ENCODE measurements at places on chromosomes 6 and 20.

DNA sequence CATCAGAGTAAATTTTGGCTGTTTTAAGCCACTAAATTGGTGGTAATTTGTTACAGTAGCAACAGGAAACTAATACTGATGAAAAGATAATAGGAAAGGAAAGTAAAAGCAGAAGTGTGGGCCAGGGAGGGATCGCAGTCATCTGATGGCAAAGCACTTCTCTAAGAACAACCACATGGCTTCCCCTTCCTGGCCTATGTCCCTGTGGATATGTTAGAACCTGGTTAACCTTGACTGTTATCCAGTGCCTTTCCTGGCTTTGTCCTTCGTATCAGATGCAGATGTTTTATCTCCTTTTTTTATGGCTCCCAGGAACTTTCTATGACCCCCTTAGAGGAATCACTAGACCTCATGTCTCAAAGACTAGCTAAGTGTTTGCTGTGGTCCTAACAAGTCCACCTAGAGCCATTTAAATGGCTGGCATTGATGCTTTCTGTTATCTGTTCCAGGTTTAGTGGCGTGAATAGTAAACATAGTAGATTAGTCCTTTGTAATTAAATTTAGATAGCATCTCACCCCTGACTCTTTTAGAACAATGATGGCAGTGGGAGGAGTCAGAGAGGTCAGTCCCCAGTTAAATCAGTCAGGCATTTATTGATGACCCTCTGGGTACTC, 79.2 kb upstream of the PHACTR2 start:
- peak; percentile 9 for DNase-seq

DNA sequence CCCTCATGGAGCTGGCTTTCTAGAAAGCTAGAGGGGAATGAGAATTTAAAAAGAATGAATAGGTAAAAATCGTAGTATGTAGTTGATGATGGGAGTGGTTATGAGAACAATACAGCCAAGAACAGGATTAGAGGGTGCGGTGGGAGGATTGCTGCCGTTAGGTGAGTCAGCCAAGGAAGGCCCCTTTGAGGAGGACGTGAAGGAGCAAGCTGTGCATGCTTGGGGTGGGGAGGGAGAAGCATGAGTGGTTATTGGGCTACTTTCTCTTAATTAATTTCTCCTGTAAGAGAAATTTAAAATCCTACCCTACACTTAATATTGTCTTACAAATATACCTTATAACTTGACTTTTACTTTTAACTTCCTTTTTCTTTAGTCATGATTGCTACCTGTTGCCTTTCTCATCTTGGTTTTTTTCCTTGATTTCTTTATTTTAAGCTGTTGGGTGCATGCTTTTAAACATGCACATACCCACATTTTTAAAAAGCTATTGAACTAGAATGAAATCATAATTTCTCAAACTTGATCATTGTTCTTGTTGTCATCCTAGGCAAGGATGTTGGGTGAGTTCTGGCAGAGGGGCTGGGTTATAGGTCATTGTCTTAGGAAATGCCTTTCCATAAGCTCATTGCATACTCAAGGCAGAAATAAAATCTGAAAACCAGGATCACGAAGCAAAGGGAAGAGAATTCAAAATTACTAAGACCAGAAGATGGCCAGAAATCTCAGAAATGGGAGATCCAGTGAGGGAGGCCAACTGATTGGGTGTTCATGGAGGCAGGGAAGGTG, 114.5 kb downstream of the TCP11 start:
- no peak for DNase-seq

DNA sequence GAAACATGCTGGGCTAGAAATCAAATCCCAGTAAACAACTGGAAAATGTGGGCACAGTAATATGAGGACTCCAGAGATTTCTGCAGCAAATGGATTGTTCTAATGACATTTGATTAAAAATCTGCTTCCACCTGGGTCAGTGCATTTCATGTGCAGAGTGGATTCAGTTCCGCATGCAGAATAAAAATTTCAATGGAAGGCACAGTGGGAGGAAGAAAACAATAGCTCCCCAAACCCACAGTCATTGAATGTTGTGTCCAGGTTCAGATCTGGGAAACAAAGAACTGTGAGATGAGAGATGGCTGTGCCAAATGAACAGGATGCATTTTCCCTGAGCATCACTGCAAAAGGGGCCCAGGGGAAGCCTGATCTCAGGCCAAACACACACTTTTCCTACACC, 403.1 kb downstream of the BTBD9 start:
- no peak for DNase-seq

DNA sequence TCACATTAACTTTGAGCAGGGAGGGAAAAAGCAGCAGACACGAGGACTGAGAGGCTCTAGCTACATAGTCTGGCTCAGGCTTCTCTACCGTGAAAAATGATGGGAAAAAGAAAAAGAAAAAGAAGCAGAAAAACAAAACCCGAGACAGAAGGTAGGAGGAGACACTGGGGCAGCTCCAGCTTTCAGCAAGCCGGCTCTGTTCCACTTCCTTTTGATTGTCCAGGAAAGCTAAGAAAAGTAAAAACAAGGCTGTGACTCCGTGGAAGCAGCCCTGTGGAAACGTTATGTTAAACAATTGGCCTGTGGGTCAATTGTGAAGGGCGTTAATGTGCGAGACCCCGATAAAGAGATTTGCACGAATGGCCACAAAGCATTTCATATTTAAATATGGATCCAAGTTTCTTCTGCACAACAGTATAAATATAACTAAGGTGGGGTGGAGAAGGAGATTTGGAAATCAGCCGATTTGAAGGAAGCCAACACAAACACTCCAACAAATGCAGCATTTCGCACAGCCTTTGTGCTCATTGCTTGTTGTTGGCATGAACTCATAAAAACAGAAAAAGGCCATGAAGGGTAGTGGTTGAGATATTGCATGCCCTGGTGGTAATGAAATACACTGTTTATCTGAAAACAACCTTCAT, 236.9 kb upstream of the JAG1 start:
- DNase-seq: no peak
